Activated CD4-positive, CD25-positive, alpha-beta regulatory T cell treated with anti-CD3 and anti-CD28 coated beads, Interleukin-2, amount 50 U/mL, for 16 hours (primary cell): ENCODE measurements at places on chromosomes 1 and 21.

DNA sequence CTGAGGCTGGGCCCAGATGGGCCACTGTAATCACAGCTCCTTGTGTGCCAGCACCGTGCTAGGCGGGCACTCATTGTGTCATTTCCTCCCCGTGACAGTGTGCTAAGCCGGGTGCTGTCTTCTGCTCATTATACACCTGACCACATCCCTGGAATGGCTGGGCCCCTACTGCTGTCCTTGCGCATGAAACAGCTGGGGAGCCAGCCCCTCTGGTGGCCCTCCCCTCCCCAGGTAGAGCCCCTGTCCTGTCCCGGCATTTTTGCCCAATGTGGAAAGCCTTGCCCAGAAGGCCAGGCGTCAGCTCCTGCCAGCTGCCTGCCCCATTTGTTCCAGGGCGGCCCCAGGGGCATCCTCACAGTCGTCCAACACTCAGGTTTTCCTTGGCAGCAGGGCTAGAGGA is 107.4 kb upstream of the CASZ1 start:
- no peak for DNase-seq

GRCh38 chr21:45021428-45022347 is 52.7 kb upstream of the ADARB1 start:
- DNase-seq: no peak

GRCh38 chr1:212685429-212685828 is 14.2 kb downstream of the BATF3 start:
- DNase-seq: no peak

- DNase-seq: no peak
Measured at GRCh38 chr1:30290581-30290980, 432.8 kb downstream of the MATN1 start.

DNA sequence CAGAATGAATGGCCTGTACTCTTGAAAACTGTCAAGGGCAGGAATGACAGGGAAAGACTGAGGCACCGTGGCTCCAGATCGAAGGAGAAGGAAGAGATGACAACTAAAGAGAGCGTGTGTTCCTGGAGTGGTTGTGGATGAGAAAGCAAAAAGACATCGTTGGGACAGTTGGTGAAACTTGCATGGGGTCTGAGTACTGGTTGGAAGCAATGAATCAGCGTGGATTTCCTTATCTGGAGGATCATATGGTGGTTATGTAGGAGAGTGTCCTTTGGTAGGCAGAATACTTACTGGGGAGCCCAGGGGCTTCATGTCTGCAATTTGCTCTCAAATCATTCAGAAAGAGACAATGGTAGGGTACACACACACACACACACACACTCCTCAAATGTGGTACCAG is 13.9 kb downstream of the LEMD1 start:
- DNase-seq: no peak

DNA sequence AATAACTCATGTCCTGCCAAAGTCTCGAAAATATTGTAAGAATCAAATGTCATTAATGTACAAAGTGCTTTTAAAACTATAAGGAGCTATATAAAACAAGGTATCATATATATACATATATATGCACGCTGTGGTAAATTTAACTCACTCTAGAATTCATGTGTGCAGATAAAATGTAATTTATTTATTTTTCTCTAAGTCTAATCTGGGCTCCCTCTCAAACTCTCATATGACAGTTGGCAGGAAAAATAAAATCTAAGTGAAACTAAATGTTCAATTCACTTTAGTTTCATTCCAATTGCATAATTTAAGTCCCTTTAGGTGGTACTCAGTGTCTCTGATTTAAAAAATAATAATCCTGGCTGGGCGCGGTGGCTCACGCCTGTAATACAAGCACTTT is 372.0 kb upstream of the DAB1 start:
- DNase-seq: no peak

- no peak for DNase-seq
Measured at GRCh38 chr1:208232662-208233038, 11.5 kb downstream of the PLXNA2 start.

DNA sequence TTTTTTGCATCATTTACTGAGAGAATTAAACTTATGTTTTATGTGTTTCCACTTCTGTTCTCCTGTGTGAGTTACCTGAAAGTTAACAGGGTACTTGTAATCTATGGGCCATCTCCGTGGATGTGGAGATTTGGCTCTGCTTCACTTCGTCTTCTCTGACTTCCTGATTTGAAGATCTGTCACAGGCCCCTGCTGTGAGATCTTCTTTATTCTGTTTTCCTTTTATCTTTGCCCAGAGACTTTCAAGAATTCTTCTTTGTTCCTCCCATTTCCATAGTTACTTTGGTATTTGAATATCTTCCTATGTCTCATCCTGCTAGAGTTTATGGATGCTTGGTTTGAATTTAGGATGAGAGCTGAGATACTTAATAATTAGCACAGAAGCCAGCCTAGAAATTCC is 35.4 kb upstream of the PKN2 start:
- no peak for DNase-seq

- no peak for DNase-seq
Measured at GRCh38 chr1:211616231-211616964, 37.4 kb upstream of the SLC30A1 start.

- no peak for DNase-seq
Measured at GRCh38 chr1:244628789-244629188, 24.1 kb upstream of the DESI2 start.

GRCh38 chr1:175591083-175591743 is 152.2 kb downstream of the TNR start:
- DNase-seq: no peak

GRCh38 chr1:909861-910310 is 13.8 kb upstream of the SAMD11 start:
- no peak for DNase-seq

GRCh38 chr1:181033799-181034451 is at the start of gene MR1:
Gene MR1, plus strand, starts transcription at chr1:181033983. Its CDS starts 25 bp downstream, at chr1:181034008.
- DNase-seq: peak; percentile 21

DNA sequence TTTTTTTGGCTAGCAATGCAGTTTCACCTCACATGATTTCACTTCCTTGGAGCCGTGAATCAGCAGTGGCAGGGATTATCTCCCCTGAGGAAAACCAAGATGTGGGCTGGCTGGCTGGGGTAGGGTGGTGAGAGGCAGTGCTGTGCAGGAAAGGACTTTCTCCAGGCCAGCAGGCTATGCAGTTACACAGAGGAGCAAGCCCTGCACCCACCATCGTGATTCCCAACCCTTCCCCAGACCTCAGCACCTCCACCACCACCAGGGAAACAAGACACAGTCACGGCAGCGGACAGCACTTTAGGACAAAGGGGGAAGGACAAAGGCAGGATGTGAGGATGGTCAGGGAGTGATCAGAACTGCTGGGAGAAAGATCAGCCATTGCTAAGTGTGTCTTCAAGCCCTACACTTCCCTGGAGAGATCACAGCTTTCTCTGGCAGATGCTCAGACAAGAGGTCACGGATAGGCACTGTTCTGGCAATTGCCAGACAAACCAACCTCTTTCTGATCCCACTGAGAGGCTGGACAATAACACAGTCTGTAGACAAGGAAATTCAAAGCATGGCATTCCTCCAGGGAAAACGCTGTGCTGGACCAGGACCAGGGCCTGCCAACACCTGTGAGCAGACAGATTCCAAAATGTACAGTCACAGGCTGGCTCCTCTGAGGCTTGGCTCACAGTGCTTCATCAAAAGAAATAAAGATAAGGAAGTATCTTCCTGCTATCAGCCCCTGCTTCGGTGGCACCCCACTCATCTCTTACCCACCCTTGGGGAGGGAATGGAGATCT is 509.4 kb downstream of the SMYD3 start:
- DNase-seq: no peak

DNA sequence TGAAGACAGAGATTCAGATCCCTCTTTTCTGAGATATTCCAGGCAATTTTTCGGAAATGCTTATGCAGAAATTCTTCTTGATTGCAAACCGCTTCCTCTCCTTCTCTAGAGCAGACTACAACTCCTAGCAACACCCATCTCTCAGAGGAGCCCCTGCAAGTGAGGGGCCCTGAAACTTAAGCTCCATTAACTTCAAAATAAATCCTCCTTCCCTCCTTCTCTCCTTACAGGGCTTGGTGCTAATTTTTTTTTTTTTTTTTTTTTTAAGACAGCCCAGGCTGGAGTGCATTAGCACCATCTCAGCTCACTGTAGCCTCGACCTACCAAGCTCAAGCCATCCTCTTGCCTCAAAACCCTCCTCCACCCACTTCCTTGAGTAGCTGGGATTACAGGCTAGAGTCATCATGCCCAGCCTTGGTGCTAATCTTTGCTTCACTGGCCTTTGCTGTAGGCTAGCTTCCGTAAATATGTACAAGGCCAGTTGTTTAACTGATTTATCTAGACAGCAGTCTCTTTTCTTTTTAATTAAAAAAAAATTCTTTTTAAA is 30.2 kb upstream of the SFPQ start:
- no peak for DNase-seq

- DNase-seq: no peak
Measured at GRCh38 chr1:209229494-209230061, 353.9 kb upstream of the CAMK1G start.

- DNase-seq: no peak
Measured at GRCh38 chr1:2601721-2602303, 15.2 kb downstream of the PRXL2B start.

- no peak for DNase-seq
Measured at GRCh38 chr1:208431721-208432120, 187.5 kb upstream of the PLXNA2 start.

- no peak for DNase-seq
Measured at GRCh38 chr1:14334336-14335176, 263.9 kb upstream of the KAZN start.

- no peak for DNase-seq
Measured at GRCh38 chr1:241485554-241485992, 34.0 kb downstream of the FH start.

DNA sequence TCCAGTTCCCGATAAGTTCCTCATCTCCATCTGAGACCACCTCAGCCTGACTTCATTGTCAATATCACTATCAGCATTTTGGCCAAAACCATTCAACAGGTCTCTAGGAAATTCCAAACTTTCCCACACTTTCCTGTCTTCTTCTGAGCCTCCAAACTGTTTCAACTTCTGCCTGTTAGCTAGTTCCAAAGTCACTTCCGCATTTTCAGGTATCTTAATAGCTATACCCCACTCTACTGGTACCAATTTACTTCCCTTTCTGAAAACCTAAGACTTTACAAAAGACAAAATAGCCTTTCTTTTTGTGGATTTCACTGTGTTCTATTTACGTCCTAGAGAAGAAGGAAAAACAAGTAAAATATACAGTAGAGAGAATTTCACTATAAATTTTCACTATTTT is 147.0 kb upstream of the FMN2 start:
- no peak for DNase-seq

DNA sequence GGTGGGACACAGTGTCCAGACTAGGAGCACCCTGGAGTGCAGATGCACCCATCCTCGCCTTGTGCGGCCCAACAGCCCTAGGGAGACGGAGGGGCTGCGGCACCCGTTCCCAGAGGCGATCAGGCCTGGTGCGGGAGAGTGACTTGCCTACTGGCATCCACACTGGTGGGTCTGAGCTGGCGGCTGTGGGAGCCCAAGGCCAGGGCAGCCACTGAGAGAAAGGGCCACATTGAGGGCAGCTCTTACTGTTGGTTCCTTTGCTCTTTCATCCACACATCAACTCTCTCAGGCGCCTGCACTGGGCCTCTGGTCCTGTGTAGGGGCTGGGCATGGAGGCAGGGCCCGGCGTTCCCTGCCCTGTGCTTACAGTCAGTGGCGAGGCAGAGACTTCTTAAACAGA is 8.6 kb downstream of the PODN start:
- DNase-seq: no peak

DNA sequence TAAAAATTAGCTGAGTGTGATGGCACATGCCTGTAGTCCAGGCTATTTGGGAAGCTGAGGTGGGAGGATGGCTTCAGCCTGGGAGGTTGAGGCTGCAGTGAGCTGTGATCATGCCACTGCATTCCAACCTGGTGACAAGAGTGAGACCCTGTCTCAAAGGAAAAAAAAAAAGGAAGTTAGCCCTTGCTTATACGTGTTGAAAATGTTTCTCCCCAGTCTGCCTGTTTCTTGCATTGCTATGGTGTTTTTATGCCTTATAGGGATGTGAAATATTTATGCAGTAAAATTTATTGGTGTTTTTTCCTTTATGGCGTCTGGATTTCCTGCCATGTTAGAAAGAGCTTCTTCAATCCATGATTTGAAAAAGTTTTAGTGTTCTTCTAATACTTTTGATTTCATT is 3.6 kb upstream of the RERE start:
- no peak for DNase-seq

- DNase-seq: no peak
Measured at GRCh38 chr1:44621841-44622286, 52.4 kb downstream of the TMEM53 start.

DNA sequence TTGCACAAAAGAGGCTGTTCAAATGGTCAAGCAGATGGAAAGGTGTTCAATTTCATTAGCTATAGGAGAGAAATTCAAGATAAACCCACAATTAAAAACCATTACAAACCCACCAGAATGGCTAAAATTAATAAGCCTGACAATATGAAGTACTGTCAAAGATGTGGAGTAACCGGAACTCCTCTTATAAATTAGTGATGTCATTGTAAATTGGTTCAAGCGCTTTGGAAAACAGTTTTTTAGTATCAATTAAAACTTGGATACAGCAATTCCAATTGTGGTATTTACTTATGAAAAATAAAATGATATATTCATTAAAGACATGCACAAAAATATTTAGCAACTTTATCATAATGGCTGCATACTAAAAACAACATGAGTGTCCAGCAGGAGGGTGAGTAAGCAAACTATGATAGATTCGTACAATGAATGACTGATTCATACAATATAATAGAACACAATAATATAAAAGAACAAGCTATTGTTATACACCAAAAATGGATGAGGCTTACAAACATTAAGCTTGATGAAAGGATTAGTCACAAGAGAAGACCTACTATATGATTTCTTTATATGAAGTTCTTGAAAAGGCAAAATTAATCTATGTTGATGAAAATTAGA is 38.4 kb upstream of the FGGY start:
- no peak for DNase-seq

DNA sequence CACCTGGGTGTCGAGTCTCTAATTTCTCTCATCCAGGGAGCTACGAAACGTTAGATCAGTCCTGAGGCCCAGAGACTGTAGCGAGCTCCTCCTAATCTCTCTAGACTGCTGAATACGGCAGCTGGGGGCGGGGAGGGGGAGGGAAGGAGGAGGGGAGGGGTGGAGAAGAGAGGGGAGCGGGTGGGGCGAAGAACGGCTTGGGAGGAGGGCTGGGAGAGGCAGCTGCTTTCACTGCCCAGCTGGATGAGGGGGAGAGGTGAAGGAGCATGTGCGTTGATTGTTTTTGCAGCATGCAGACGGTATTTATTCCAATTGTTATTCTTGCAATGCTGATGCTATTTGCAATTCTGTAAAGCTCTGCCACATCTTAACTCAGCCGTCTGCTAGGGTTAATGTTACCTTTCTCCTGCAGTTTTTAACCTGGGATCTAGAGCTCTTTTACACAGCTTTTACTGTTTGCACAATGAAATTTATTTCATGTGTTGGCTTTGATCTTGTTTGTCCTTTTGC is 790 bp downstream of the DNAJC6 start:
- DNase-seq: no peak

- no peak for DNase-seq
Measured at GRCh38 chr1:20209471-20209870, 23.2 kb upstream of the PLA2G2C start.
